Activated CD4-positive, alpha-beta T cell treated with anti-CD3 and anti-CD28 coated beads, Interleukin-2, amount 10 ng/mL, durations not matched to agents 7 days and 5 days (primary cell): ENCODE measurements at places on chromosomes 3 and 15. TPM values are rescaled to one million over a fixed set of nuclear protein-coding genes. Genes with fewer than 3 reads are reported as not detected.

Gene SAMMSON
- not detected for total RNA-seq

Gene C3orf49
- total RNA-seq = not detected

Gene CSTA
- total RNA-seq = not detected

Gene GOLGA6L10
- total RNA-seq = 0.97 TPM

Gene CCR9
- 0.15 TPM for total RNA-seq

Gene DZIP1L
- total RNA-seq = 0.40 TPM

Gene GPR87
- 0.22 TPM for total RNA-seq

Gene PYGO1
- total RNA-seq = not detected

Gene GPR160
- total RNA-seq = 6.1 TPM

Gene NRROS
- total RNA-seq = 36.6 TPM

DNA sequence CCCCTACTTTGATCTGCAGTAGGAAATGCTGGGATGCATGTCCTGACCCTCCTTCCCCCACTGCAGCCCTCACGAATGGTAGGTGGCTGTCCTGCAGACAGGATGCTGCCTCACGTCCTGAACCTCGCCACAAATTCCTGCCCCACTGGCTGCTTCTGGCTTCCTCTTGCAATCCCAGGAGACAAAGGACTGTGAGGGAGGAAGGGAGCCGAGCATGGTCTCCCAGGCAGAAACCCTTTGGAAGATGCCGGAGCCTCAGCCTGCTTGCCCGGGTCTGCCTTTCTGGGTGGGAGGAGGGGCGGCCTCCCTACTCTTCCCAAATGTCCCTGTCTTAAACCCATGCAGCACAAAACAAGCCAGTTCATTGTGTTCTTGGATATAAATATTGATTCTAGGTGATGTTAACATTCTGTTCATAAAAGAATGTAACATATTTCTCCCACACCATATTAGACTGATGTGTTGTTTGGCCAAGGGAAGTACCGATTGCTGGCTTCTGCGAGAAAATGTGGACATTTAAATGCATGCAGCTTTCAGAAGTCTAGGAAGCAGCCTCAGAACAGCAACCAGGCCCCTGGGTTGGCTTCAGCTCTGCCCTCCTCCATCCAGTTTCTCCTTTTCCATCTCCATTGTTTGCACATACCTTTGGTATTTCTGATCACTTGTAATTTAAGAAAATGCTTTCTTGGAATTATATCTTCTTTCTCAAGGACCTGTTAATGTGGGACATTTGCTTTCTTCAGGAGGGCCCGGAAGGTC, 75.3 kb downstream of the HMG20A start:
- no peak for DNase-seq

DNA sequence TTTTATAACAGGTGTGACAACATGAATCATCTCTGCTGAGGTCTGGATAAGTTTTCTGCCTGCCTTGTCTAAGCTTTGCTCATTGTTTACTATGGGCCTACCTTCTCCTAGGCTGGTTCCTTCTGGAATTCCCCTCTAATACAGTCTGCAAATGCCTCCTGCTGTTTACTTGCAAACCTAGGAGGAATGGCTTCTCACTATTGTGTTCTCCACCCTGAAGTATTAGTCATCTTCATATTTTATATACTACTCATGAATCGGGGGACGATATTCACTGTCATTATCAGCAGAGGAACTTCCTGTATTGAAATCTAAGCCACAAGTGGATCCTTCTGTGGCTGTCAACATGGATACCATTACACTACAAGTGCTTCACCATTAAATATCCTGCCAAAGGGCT, 154.8 kb downstream of the PLCL2 start:
- DNase-seq = no peak

- DNase-seq = no peak
Observed at GRCh38 chr15:97966924-97967620, 6.6 kb downstream of the ARRDC4 start.

DNA sequence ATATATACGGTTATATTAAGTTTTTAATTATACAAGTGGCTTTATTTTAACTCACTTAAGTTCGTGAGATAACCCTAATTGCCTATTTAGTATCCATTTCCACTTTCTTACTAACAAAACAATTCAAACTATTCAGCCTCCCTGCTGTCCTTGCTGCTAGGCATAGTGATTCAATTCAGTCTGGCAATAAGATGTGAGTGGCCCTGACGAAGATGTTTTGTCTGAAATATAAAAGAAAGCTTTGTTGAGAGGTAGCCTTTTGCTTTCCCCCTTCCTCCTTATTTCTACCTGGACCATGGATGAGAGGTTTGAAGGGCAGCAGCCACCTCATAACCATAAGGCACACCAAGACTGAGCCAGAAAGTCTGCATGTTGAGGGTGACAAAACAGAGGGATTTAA, 89.3 kb upstream of the TRIM42 start:
- DNase-seq = no peak

DNA sequence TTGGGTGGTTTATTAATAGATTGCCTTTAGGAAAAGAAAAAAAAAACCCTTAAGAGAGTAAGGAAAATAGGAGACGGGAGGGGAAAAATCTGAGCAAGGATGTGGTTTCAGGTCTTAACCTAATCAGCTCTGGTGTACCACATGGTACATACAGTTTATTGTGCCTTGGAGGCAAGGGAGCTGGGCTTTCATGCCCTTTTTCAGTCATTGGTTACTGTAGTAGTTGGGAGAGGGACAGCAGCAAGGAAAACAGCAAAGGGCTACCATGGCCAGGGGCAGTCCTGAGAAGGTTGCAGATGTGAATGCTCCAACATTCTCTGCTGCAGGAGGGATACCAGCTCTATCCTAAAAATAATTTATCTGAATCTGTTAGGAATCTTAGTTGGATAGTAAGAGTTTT, 5.9 kb downstream of the CMC1 start:
- DNase-seq = no peak

- no peak for DNase-seq
Observed at GRCh38 chr15:77542491-77543001, 90.2 kb downstream of the LINGO1 start.

- peak; percentile 68 for DNase-seq
Observed at GRCh38 chr3:120348065-120348990, 826 bp downstream of the LRRC58 start.

- DNase-seq = no peak
Observed at GRCh38 chr15:68211656-68212320, 6.7 kb upstream of the CALML4 start.

- no peak for DNase-seq
Observed at GRCh38 chr15:99435113-99435695, 130.6 kb upstream of the MEF2A start.

- no peak for DNase-seq
Observed at GRCh38 chr3:141972399-141972798, 96.0 kb downstream of the ATP1B3 start.

DNA sequence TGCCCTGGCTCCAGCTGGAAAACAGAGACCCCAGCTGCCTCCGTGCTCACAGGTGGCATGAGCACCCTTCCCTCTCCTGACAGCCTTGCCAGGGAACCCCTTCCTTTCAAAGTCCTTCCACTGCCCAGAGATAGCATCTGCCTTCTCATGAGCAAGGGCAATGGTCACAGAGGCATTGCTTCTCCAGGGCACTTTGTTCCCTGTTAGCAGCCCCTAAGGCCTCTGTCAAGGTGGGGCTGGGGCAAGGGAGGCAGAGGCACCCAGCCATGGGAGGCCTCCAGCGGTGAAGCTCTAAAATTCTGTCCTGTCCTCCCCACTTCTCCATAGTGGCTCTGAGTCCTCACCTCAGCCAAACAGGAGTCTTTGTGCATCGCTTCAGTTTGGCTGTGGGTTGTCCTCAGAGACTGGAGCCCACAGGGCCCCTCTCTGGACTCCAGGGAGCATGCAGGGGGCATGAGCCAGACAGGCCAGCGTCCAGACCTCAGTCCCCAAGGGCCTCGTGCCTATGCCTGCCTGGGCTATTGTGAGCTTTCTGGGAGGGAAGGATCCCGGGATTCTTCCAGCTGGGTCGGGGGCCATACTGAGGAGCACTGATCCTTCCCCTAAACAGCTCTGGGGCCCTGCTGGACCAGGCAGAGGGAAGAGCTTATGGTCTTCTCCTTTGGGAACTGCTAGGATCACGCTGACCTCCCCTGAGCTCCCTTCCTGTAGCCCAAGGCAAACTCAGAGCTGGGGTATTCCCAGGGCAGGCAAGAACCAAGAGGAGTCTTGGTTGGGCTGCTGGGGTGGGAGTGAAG, 106.6 kb downstream of the DNAJB8 start:
- DNase-seq = no peak

GRCh38 chr3:6516694-6517093, 344.2 kb upstream of the GRM7 start:
- no peak for DNase-seq

DNA sequence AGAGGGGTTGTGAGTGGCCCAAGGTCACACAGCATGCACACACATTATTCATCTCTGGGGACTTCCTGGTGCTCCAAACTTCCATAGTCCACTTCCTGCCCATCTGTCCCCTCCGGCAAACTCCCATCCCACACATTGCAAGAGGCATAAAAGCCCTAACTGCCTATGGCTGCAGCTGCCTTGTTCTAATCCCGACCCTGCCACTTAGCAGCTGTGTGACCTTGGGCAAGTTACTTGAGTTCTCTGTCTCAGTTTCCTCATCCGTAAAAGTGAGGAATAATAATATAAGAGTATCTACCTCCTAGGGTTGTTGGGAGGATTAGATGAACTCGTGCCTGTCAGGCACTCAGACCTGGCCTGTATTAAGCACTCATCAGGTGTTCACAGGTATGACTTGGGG, 84.2 kb downstream of the SMAD6 start:
- no peak for DNase-seq

DNA sequence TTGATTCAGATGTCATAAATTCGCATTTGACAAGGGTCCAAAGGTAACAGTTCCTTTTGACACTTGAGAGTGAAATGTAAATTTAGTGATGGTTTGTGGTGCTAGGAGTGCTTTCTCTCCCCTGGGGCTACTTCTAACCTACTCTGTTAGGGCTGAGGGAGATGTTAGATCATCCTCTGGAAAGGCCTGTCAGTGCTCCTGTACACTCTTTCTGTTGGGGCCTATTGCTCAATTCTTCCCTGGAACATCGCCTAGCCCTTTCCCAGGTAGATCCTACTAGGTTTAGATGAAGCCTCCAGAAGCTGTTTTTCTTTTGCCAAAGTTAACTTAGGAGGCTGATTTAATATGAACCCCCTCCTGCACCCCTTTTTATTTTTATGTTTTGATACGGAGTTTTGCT, 1.4 kb downstream of the PCCB start:
- DNase-seq = no peak

DNA sequence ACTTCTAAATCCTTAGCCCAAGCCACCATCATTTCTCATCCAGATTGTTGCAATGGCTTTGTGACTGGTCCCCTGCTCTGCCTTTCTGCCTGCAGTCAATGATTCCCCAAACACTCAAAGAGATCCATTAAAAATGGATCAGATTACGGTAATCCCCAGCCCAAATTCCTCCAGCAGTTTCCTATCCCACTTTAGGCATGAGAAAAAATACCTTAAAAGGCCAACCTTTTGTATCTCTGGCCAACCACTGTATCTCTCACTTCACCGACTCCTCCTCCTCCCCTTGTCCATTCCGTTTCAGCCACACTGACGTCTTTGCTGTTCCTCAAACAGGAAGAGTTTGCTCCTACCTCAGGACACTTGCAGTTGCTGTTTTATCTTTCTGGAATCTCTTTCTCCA, 20.9 kb upstream of the IL1RAP start:
- no peak for DNase-seq

- peak; percentile 68 for DNase-seq
Observed at GRCh38 chr3:160564949-160565441, 376 bp downstream of the KPNA4 start.

DNA sequence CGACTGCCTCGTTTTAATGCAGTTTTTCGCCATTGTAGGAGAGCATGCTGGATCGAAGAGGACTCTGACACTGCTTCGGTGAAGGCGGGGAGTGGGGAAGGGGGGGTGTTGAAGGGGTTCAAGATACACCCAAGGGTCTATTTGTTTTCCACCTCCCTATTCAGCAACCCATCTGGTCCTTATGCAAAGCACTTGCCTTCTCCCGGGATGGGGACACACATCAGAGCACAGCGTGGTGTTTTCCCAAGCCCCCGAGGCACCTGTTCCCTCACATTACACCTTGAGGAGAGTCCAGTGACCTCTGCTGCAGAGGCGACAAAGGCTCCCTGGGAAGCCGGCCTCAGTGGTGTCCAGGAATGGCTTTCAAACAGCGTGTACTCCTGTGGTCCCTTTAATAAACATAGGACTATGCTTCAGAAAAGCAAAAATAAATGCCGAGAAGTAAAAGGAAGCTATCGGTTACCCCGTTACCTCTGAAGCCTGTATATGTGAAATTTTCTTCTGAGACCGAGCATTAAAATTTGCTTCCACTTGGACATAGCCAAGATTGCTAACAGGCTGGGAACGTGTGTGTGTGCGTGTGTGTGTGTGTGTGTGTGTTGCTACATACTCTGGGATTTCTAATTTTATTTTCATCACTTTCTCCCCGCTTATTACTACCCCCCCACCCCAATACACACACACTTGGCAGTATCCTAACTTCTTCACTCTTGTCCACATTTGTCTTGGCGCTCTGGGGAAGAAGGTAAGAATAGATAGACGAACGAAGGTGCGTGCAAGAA, 53.2 kb downstream of the CCDC54 start:
- no peak for DNase-seq

DNA sequence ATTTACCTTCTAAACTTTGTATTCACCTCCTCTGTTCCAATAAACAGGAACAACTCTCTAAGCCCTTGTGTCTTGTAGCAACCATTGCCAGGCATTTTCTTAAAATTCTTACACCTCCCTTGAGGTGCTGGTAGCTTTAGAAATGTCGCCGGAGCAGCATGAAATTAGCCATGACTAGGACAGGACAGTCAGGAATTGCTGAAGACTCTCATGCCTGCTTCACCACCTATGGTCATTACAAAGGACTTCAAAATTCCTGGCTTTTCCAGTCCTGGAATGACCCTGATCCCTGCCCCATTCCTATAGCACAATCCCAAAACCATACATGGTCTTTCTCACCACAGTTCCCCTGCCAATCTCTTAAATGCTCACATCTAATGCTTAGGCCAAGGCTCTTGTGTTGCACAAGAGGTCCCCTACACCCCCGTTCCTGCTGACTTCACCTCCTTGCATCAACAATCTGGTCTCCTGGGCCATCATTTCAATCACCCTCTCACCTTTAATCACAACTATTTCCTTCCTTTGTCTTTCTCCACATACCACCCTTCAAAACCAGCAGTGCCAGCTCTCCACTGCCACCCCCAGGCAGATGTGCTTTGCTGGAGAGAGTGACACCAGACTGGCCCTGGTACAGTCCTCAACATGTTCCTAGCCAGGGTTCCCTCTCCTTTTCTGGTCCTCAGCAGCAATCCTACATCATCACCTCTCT, 113.2 kb upstream of the TJP1 start:
- DNase-seq = no peak
